ENCODE measurements at places on chromosomes 1 and 21.

- no peak for DNase-seq
Measured at GRCh38 chr1:203711251-203712007, 53.6 kb upstream of the LAX1 start.

GRCh38 chr1:36533897-36534296 lies 51.2 kb upstream of the CSF3R start:
- no peak for DNase-seq

- no peak for DNase-seq
Measured at GRCh38 chr1:18261891-18262290, 154.3 kb downstream of the IGSF21 start.

DNA sequence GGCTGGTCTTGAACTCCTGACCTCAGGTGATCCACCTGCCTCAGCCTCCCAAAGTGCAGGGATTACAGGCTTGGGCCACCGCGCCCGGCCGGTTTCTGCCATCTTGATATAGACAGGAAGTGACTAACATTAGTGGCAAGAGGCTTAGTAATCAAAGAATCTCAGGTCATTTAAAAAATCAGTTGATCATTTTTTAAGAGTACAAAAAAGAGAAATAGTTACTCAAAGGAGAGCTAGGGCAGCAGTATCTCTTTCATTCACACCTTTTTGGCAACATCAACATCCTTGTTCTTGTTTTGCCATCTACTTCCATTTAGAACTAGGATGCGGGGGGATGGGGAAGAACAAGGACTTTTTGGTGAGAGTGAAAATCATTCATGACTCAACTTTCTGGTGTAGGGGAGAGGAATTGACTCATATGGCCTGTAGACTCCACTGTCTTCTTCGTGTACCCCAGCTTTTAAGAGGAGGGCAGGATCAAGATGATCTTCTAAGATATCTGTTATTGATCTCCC lies 8.8 kb downstream of the FCRLB start:
- DNase-seq = no peak

- no peak for DNase-seq
Measured at GRCh38 chr21:34945288-34945687, 103.8 kb downstream of the RUNX1 start.

DNA sequence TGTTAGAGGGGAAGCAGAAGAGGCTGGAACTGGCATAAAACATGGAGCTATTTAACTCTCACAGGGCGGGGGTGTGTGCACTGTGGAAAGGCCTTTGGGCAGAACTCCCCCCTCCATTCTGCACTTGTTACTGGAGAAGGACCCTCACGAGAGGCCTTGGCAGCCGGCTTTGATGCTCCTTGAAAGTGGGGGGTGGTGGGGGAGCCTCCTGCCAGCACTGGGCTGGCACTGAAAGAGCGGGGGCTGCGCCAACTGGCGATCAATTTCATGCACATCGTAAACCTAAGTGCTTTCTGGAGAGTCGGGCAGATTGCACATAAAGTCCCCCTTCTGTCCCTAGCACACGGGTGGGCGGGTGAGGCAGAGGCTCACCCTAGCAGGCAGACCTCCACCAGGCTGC lies 28.9 kb downstream of the FOXO6 start:
- DNase-seq = no peak
